Activated naive CD4-positive, alpha-beta T cell treated with anti-CD3 and anti-CD28 coated beads, Interleukin-2, amount 50 U/mL, for 72 hours (primary cell): ENCODE measurements at places on chromosomes 4 and X.

DNA sequence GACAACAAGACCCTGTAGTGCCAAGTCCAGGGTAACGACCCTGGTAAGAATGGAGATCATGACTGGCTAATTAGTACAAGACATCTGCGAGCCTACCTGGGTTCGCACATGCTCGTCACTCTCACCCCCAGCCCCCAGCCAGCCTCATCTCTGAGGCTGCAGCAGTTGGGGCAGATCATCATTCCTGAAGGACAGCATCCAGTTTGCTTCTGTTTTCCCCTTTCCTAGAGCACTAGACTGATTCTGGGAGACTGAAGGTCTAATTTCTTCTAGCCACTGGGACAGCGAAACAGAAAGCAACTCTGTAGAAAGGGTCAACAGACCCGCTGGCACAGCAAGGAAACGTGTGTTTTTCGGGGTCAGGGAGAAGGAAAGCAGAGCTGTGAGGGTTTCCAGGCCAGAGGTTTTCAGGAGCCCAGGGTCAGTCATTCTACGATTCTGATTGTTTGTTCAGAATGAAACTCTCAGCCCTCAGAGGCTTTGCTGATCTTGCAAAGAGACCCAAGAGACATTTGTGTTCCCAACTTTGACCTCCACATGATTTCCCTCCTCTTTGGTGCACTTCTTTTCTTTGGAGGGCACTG, 343.1 kb upstream of the NOCT start:
- DNase-seq = no peak

DNA sequence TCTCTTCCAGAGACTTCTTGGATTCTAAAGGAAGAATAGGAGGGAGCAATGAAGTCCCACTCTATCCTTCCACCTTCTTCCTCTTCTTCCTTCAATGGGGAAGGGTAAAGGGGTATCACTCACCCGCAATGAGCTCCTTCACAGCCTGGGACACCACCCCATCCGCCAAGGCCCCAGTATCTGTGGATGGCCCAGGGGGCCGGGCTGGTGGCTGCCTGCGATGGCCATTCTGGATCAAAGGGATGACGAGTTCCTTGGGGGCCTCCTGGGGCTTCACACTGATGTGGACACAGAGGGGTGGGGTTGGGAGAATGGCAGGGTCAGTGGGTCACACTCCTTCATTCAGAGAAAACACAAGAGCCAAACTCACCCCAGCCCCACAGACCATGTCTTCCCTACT, 1.0 kb downstream of the GPKOW start:
- DNase-seq = no peak

DNA sequence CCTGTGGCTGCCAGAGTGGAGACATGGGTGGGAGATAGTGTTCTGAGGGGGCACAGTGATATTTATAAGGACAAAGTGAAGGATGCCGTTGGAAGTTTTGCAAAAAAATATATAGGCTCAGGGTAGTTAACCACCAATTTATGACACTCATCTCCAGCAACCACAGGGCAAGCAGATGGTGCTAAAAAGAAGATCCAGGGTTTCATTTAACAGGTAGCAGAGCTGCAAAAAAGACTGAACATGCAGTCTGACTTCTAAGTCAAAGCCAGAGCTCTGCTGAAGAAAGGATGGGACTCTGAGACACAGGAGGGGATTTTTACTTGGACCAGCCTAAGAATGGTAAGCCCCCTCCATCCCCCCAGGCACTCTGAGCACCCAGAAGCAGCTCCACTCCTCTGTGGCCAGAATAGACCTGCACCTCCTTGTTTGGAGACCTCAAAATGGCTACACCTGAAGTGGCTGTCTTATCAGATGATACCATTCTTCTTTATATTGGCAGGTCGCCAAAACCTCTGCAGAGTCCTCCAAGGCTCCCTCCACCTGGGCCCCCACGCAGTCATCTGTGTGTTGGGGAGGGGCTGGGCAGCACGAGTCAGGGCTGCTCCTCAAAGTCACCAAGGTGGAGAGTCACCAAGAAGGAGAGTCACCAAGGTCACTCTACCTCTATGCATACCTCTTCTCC, 161.4 kb upstream of the FAM9B start:
- DNase-seq = no peak

DNA sequence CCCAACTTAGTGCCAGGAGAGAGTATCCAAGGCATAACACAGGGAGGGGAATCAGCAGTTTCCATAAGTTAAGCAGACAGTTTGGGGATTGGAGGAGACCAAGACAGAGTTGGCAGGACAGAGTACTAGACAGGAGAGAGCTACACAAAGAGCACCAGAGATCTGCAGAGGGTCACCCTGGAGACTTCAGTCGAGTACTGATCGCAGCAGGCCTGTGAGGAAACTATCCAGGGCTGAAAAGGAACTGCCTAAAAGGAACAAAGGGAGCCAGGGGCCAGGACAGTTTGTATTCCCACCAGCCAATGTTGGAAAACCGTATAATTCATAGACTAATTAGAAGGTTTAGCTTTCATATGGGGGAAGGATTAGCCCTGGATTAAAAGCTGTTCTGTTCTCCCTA, 80.6 kb upstream of the ENPP6 start:
- no peak for DNase-seq

DNA sequence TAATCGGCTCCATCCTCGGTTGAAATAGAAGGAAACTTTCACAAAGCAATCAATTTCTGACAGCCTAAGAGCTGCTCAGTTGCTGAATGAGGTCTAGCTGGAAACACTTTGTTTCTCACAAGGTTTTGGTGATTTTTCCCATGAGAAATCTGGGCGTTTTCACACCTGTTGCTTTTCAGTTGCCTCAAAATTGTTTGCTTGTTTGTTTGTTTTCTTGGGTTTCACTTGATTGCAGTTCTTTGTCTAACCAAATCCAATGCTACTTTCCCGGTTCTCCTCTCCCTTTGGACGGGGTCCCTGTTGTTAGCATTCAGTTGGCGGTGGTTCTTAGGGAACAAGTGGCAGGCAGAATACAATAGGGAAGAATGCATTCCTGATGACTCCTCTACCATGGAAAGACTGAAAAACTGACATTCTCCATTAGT, 135.5 kb downstream of the PALLD start:
- no peak for DNase-seq

GRCh38 chr4:102501447-102501696, 213 bp downstream of the NFKB1 start:
- no peak for DNase-seq

GRCh38 chrX:48522291-48522690, 683 bp downstream of the EBP start:
- no peak for DNase-seq

GRCh38 chr4:48308901-48309300, 32.4 kb upstream of the SLAIN2 start:
- no peak for DNase-seq

DNA sequence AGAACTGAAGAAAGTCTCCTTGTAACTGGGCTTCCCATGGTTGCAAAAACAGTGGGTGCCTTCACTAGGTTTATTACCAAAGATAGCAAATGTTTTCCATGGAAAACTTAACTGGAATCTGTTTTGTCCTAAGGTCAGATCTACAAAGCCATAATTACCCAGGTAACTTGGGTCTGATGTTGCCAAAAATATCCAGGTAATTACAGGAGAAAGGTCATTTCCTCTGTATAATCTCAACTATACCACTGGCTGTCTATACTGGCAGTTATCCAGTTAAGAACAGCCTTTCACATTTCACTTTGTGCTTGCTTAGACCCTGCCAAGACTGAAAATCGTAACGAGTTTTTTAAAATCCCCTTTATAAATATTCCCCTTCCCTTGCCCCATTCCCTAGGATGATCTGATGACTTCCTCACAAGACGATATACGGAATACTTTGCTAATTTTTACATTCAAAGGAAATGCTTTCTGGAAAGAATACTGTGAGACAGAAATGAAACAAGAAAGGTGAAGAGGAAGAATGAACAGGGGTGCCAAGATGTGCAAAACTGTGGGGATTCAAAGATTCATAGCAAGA, 105.5 kb downstream of the MAML3 start:
- no peak for DNase-seq

- no peak for DNase-seq
Measured at GRCh38 chr4:79913581-79913980, 159.4 kb downstream of the ANTXR2 start.

- DNase-seq = no peak
Measured at GRCh38 chrX:111101580-111101979, 5.6 kb downstream of the PAK3 start.

DNA sequence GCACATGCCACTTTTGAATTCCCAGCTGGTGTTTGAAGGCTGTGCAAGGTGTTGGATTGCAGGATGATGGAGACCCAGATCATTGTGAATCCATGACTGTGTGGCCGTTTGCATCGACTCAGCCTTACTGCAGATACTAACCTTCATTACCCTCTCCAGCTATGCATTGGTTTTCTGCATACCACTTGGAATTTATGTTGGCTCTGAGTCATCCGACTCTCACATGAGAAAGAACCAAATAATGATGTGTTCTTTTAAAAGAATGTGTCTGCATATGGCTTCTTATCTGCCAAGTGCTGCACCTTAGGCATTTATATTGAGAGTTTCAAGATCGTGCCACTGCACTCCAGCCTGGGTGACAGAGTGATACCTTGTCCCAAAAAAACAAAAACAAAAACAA, 106.7 kb upstream of the PRKX start:
- DNase-seq = no peak

DNA sequence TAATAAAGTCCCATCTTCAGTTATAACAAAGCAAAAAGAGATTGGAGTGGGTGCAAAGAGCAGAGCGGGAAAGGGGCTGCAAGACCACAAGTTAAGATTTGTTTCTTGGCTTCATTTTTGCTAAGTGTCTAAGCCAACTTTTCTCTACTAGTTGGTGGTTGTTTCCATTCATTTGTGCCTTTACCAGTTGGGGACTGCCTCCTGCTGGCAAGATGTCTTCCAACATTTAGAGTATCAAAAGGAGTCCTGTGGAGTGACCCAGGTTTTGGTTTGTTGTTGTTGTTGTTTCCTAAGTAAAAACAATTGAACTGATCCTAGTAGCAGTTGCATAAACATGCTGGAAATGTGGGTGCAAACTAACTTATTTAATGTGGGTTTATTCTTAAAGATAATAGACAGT, 121.1 kb downstream of the SPATA18 start:
- DNase-seq = no peak

DNA sequence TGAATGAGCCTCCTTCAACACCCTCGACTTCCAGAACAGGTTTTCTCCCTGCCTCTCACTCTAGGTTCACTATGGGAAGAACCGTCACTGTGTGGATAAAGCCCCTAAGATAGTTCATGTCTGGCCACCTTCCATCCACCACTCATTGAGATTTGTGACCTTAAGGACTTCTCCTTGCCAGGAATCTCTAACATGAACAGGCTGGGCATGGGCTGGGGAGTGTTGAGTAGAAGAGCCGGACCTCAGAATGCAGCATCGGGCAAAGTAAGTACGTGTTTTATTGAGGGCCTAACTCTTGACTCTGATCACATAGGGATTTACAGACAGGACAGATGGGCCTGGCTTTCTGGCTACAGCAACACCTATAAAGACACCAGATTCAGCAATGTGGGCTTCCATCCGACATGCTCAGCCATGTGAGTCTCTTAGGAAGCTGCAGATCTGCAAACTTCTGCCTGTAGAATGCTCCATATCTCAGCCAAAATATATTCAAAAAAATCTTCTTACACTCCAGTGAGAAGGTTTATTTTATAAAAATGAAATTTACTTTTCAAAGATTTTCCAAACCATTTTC, 26.4 kb upstream of the TRIM60 start:
- DNase-seq = no peak

- DNase-seq = no peak
Measured at GRCh38 chr4:20359692-20360091, 108.0 kb downstream of the SLIT2 start.

GRCh38 chr4:35124106-35124505, 1120.2 kb downstream of the ARAP2 start:
- DNase-seq = no peak

- DNase-seq = no peak
Measured at GRCh38 chrX:53312946-53313727, 31.8 kb upstream of the IQSEC2 start.

DNA sequence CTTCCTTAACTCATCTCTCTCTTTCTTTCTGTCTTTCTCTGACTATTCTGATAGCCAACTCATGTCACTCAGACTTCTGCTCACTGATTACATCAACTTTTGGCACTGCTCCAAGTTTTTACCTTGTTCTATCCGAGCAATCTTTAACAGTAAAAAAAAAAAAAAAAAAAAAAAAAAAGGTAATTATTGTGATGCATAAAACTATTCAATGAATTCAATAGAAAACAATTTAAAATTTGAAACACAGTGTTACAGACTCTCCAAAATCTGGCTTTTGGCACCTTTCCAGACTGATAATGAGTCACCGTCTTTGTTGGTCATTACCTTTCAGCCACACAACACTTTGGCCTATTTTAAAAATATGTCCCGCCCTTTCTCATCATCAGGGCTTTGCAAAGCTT, 229.5 kb downstream of the GALNTL6 start:
- DNase-seq = no peak

- DNase-seq = no peak
Measured at GRCh38 chr4:73822389-73822788, 14.1 kb upstream of the CXCL6 start.

DNA sequence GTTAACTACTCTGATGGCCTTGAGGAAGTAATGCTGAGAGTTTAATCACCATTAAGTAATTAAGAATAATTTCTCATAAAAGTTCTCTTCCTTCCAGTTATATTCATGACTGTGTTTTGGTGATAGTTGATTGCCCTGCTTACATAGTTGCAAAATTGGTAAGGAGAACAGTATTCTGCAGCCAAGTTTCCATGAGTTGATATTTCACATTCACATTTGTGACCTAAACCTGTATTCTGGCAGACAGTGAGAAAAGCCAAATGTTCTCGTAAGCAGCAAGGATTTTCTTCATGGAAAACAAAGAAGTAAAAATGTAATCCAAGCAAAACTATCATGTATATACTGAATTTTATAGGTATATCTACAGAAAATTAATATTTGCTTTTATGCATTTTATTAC, 187.8 kb upstream of the NUDT6 start:
- no peak for DNase-seq

- DNase-seq = no peak
Measured at GRCh38 chr4:7638984-7639789, 204.5 kb upstream of the PSAPL1 start.

GRCh38 chr4:69546134-69546765, 50.5 kb upstream of the UGT2B4 start:
- no peak for DNase-seq

DNA sequence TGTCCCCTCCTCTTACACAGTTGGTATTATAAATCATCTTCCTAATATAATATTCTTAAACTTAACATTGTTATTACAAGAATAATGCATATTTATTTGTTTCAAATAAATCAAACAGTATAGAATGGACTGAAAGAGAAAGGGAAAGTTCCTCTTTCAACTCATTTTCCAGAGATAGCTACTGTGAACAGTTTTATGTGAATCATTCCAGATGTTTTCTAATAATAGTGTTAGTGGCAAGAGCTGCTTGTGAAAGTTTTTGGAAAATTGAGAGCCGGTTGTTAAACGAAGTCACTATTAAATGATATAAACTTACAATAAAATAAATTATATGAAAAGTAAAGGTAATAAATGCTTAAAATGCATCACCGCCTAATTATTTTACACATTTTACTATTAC, 14.6 kb downstream of the TMSB4X start:
- DNase-seq = no peak

- DNase-seq = peak; percentile 13
Measured at GRCh38 chrX:16528620-16529019, 121.3 kb upstream of the S100G start.

- no peak for DNase-seq
Measured at GRCh38 chrX:74405973-74406489, 15.3 kb upstream of the SLC16A2 start.

- DNase-seq = no peak
Measured at GRCh38 chr4:109752525-109752924, 22.7 kb upstream of the PLA2G12A start.

GRCh38 chr4:149708513-149709130, 107.0 kb downstream of the IQCM start:
- no peak for DNase-seq

GRCh38 chr4:47050761-47051725, 19.7 kb downstream of the GABRB1 start:
- DNase-seq = no peak
